Activated CD4-positive, alpha-beta T cell treated with anti-CD3 and anti-CD28 coated beads, Interleukin-2, Interleukin-4, amounts not matched to agents 100 ng/mL and 50 ng/mL, durations not matched to agents 16 hours and 8 hours (primary cell): ENCODE measurements at places on chromosomes 1 and 21.

- DNase-seq: no peak
Measured at GRCh38 chr1:8373581-8374241, 55.8 kb downstream of the SLC45A1 start.

DNA sequence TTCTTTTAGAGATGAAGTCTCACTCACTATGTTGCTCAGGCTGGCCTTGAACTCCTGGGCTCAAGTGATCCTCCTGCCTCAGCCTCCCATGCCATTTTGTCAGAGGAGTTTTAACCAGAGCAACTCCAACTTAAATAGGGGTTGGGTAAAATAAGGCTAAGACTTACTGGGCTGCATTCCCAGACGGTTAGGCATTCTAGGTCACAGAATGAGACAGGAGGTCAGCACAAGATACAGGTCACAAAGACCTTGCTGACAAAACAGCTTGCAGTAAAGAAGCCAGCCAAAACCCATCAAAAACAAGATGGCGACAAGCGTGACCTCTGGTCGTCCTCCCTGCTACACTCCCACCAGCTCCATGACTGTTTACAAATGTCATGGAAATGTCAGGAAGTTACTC lies 5.7 kb upstream of the DNAH14 start:
- no peak for DNase-seq

GRCh38 chr1:25610822-25611630 lies 5.6 kb upstream of the MAN1C1 start:
- no peak for DNase-seq

DNA sequence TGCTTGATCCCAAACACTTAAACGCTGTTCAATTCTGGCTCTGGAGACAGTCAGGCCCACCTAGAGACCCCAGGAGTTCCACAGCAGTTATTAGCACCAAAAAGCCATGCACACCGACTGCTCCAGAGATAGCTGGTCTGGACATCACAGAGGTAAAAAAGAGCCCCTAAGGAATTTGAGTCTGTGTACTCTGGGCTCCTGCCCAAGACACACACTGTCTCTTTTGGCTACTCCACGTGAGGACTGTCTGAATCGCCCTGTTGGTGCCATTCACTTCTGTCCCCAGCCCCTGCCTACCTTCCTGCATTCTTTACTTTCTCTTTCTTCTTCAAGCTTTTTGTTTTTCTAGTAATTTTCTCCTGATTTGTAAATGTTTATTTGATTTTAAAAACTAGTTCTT lies 197.4 kb downstream of the ADGRL2 start:
- no peak for DNase-seq

DNA sequence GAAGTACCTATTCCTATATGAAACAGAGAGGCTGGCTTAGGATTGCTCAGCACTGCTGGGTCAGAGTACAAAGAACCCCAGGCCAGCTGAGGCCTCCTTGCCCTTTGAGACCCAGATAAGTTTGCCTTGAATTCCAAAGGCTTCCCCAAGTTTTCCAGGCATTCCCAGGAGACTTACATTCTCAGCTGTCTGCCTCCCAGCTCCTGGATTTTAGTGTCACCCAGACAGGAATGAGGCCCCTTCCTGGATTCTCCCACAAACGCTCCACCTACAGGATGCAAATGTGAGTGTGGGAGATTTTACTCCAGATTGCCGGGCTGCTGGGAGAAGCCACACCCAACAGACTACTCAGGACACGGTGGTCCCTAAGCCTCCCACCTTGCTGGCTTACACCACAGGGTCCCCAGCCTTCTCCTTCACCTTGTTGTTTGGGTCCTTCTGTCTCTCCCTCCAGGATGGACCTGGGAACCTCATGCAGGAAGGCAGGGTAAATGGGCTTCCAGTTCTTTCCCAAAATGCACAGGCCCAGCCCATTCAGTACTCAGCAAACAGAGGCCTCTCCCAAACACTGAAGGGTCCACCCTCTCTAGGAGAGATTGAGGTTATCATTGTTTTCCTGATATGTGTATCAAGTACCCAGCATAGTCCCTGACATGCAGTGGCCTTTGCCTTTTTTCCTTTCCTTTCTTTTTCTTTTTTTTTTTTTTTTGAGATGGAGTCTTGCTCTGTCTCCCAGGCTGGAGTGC lies 10.6 kb downstream of the RHBG start:
- no peak for DNase-seq

- DNase-seq: no peak
Measured at GRCh38 chr1:100415498-100415778, 63.1 kb downstream of the CDC14A start.

- no peak for DNase-seq
Measured at GRCh38 chr1:203463469-203464062, 12.0 kb upstream of the PRELP start.

- DNase-seq: no peak
Measured at GRCh38 chr1:145692785-145693443, 14.3 kb downstream of the PDZK1 start.
